ENCODE measurements at places on chromosomes 4 and X.

DNA sequence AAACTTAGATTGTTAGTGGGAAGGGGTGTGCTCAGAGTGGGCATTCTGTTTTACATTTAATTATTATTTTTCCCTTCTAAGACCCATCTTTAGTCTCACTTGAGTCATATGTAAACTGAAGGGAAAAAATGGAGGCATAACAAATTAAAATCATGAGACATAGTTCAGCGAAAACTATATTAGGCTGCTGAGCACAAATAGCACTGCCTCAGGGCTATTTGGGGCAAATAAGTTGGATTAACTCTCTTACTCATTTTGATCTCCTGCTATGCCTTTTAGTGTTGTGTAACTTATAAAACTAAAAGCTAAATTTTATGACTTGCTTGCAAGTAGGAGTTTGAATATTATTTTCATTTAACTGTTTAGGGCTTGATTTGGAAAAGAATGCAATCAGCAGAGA is 1329.2 kb upstream of the PCDH7 start:
- DNase-seq, result no peak

- no peak for DNase-seq
Observed at GRCh38 chr4:82620126-82620735, 58.4 kb upstream of the TMEM150C start.

GRCh38 chr4:93870876-93871458 is 42.4 kb downstream of the ATOH1 start:
- DNase-seq, result peak; percentile 10

GRCh38 chr4:3781193-3781886 is 15.2 kb downstream of the ADRA2C start:
- DNase-seq, result peak; percentile 79

DNA sequence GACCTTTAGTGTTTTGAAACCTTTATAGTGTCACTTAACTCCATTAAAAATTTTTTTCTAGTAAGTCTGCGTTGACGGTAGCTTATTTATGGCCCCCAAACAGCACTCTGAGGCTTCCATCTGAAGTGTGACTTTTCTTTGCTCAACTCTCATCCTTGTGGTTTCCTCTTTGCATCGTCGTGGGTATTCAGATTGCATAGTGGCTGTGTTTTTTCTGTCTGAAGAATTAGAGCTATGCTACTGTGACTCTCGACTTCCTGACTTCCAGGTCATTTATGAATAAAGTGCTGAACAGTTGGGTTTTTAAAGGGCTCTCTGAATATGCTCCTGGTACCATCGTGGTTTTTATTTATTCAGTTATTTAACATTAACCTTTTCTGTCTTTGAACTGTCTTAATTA is 44.9 kb downstream of the JADE1 start:
- DNase-seq, result no peak

Data from HEK293T (cell line).